Left kidney (tissue), 8 donors: ENCODE measurements at places on chromosomes 6 and 20. TPM values are rescaled to one million over a fixed set of nuclear protein-coding genes. Genes with fewer than 3 reads are reported as not detected.

SEMG1 gene
- polyA plus RNA-seq, result not detected

DNA sequence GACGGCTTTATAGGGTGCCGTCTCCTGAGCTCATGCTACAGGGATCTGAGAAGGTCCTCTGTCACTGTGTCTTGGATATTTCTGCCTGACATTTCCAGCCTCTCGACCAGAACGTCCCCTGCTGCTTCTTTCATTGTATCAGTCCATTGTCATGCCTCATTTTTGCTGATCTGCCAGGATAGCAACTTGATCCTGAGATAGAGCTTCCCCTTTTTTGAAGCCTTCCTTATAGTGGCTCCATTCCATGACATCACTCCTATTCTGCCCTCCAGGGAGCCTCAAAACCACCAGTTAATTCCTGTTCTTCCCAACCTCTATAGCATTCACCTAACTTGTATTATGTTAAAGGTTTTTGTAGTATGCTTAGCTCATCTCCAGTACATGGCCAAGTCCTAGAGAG lies 431.8 kb upstream of the NOX3 start:
- no peak for DNase-seq

- DNase-seq, result no peak
Measured at GRCh38 chr6:126253431-126253830, 86.5 kb upstream of the CENPW start.

FOXP4 gene
- polyA plus RNA-seq, result 29.3 TPM

DNA sequence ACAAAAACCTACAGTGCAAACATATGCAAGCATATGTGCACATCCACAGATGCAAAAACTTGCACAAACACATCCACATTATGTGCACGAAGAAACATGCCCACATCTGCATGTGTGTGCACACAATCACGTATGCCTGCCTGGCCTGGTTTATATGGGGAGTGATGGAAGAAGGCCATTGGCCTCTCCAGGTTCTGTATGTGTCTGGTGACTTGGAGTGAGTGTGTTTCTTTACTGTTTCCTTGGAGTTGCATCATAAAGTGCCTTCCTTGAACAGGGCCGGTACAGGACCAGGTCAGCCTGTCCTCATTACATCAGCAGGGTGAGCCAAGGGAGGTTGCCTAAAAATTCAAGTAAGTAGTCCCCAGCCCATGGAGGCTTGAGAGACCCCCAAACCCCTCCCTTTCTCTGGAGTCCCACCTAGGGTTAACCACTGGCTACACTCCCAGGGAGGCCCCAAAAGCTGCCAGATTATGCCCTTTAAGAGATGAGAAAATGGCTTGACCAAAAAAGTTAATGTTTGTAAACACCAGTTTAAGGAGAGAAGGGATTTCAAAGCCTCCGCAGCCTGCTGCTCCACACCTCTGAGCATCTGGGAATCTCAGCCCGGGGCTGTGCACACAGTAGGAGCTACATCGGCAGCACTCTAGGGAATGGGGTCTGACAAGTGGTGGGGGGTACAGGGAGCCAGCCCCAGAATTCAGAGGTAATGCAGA lies 140.8 kb downstream of the VEGFA start:
- no peak for DNase-seq

MROH8 gene
- polyA plus RNA-seq, result 9.2 TPM

LSM14B gene
- polyA plus RNA-seq, result 57.3 TPM

GRCh38 chr6:150256618-150257272 lies 112.1 kb upstream of the IYD start:
- no peak for DNase-seq

GRCh38 chr6:69019832-69020231 lies 384.8 kb downstream of the ADGRB3 start:
- DNase-seq, result no peak

DNA sequence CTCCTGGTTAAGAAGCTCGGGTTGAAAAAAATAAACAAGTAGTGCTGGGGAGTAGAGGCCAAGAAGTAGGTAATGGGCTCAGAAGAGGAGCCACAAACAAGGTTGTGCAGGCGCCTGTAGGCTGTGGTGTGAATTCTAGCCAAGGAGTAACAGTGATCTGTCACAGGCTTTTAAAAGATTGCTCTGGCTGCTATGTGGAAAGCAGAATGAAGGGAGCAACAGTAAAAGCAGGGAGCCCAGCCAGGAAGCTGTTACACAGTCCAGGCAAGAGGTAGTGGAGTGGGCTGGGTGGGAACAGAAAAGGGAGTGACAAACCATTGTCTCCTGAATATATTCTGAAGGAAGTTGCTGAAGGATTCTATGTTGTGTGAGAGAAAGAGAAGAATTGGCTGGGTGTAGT lies 2.0 kb downstream of the HFE start:
- DNase-seq, result no peak

HCRTR2 gene
- 0.35 TPM for polyA plus RNA-seq

GRCh38 chr6:153043719-153044118 lies 41.2 kb upstream of the MTRF1L start:
- no peak for DNase-seq

DNA sequence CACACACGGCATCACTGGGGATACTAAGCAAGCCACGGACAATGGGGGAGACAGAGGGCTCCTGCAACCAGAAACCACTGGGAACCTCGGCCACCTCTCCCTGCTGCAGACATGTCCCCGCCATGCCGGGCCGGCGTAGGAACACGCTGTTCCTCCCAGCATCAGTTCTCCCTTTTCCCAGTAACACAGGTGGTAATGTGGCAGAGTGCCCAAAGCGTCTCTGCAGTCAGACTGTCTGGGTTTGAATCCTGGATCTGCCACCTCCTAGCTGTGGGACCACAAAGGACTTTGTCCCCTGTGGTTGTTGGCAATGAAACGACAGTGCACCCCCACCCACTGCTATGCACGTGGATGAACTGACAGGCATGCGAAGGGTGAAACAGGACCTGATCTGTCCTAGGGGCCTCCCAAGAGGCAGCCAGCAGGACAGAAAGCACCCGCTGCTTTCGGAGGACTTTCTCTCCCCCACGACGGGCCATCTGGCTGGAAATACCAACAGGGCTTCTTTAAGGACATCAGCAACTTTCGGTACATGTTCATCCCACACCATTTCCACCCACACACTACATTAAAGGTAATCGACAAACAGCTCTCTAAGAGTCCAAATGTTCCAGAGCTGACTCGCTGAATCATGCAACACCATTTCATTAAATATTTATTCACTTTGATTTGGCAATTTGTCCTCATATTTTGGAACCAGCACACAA lies 74.1 kb downstream of the SULF2 start:
- DNase-seq, result no peak

GRCh38 chr6:50610562-50610961 lies 102.8 kb upstream of the TFAP2D start:
- DNase-seq, result no peak

- no peak for DNase-seq
Measured at GRCh38 chr6:116027801-116028200, 32.9 kb downstream of the FRK start.

GRCh38 chr6:111598181-111598580 lies 7.5 kb downstream of the TRAF3IP2 start:
- no peak for DNase-seq

- no peak for DNase-seq
Measured at GRCh38 chr6:20891161-20891560, 356.9 kb downstream of the CDKAL1 start.

GRCh38 chr6:112251171-112251875 lies 3.0 kb downstream of the LAMA4 start:
- no peak for DNase-seq

MAS1 gene
- polyA plus RNA-seq, result 0.03 TPM
